Kidney (tissue), 22 donors: ENCODE measurements at places on chromosomes 4 and X. TPM values are rescaled to one million over a fixed set of nuclear protein-coding genes. Genes with fewer than 3 reads are reported as not detected.

Gene ARMCX1
- total RNA-seq: 15.6 TPM

Gene FGFR3
- total RNA-seq: 25.5 TPM

Gene TMPRSS11A
- not detected for total RNA-seq

Gene ERVMER34-1
- 1.8 TPM for total RNA-seq

Gene DCAF12L2
- 0.41 TPM for total RNA-seq

Gene TSPAN7
- 44.9 TPM for total RNA-seq
